CD8-positive, alpha-beta memory T cell (primary cell): ENCODE measurements at places on chromosomes 5 and 9. TPM values are rescaled to one million over a fixed set of nuclear protein-coding genes. Genes with fewer than 3 reads are reported as not detected.

DNA sequence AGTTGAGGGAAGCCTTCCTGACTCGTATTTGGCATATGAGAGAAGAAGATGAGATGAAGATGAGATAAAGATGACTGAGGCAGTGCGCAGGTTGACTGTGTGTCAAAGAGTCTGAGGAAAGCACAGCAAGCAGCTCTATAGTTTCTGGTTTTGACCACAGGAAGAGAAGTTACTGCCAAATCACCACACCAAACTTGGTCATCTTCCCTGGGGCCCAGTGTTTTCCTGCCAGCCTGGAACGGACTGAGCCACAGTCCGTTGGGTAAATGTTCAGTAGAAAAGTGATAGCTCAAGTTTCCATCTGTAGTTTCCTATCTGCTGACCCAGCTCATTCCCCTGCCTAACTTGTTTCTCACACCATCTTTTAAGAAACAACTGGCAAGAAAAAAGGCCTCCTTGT, 80.7 kb upstream of the ADAMTS19 start:
- H3K4me3 ChIP-seq, result no peak overlapping the region
- no peaks in the 10 kb centered on the region for H3K36me3 ChIP-seq
- no peaks in the 10 kb centered on the region for H3K4me1 ChIP-seq
- H3K27ac ChIP-seq, result no peak overlapping the region

C5orf58 gene
- total RNA-seq, result not detected

DNA sequence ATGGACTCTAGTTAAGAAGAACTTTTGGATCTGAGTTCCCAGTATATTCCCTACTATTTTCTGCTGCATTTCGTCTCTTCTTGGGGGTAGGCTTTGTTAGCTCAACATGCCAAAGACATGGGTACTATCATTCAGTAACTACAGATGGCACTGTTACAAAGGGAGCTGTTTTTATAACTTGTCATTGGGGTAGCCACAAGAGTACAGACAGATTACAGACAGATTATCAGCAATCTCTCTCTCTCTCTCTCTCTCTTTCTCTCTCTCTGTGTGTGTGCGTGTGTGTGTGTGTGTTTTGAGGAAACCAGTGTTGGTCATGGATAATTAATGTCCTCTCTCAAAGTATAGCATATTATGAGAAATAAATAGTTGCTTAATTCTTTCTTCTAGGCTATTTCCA, 116.1 kb downstream of the WDR70 start:
- DNase-seq, result no peak
- peaks cover 4% of the 10 kb centered on the region for H3K36me3 ChIP-seq
- H3K4me1 ChIP-seq, result no peaks in the 10 kb centered on the region
- H3K27me3 ChIP-seq, result no peaks in the 10 kb centered on the region
- no peak overlapping the region for H3K4me3 ChIP-seq
- H3K27ac ChIP-seq, result no peak overlapping the region

DNA sequence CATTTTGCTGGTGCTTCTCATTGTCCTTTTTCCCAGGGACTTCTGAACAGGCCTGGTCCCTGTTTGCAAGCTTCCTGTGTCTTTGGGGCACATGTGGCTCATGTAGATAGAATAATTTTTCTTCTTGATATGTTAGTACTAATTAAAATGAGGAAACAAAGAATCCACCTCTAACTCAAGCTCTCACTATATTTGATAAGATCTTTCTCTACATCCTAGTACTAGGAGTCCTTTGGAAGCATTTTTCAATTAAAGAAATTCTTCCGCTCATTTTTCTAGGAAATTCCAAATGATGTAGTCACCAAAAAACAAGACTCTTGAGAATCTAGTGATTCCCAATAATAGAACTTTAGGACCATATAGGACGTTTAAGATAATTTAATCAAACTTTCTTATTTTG, 165.3 kb downstream of the SEC61B start:
- H3K4me3 ChIP-seq, result no peak overlapping the region
- H3K4me1 ChIP-seq, result no peaks in the 10 kb centered on the region
- no peak for DNase-seq
- no peak overlapping the region for H3K27ac ChIP-seq
- no peaks in the 10 kb centered on the region for H3K36me3 ChIP-seq

- no peaks in the 10 kb centered on the region for H3K4me1 ChIP-seq
- H3K4me3 ChIP-seq, result no peak overlapping the region
- DNase-seq, result no peak
- H3K27me3 ChIP-seq, result no peaks in the 10 kb centered on the region
- H3K27ac ChIP-seq, result no peak overlapping the region
These were observed 201.3 kb downstream of the MCTP1 start for GRCh38 chr5:95083606-95084005.

ASS1 gene
- total RNA-seq, result 3.4 TPM

DNA sequence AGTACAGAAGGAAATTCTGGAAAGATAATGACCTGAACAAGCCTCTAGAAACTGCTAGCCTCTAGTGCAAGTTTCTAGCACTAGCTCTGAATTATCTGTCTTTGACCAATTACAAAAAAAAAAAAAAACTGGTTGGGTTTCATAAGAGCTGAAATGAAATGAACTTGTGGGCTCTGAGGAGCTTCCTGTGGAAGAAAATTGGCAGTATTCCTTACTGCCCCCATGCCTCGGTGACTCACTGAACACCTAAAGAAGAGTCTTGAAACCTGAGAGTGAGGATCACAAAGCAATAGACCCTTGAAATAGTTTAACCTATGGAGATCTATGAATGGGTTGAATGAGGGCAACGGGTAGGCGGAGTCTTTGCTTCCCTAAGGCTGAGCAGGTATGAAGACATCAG, 263.6 kb upstream of the RASA1 start:
- no peaks in the 10 kb centered on the region for H3K36me3 ChIP-seq
- no peaks in the 10 kb centered on the region for H3K4me1 ChIP-seq
- H3K4me3 ChIP-seq, result no peak overlapping the region
- no peaks in the 10 kb centered on the region for H3K27me3 ChIP-seq
- DNase-seq, result no peak

GRCh38 chr5:80106916-80107315, 71.8 kb downstream of the THBS4 start:
- no peak overlapping the region for H3K4me3 ChIP-seq
- DNase-seq, result no peak
- H3K4me1 ChIP-seq, result no peaks in the 10 kb centered on the region
- no peaks in the 10 kb centered on the region for H3K27me3 ChIP-seq

ZNF483 gene
- 2.8 TPM for total RNA-seq

GRCh38 chr5:76544268-76544926, 78.8 kb downstream of the F2RL2 start:
- H3K27ac ChIP-seq, result peak overlapping the region; percentile 87
- peak overlapping the region; percentile 37 for H3K4me3 ChIP-seq
- H3K27me3 ChIP-seq, result no peaks in the 10 kb centered on the region

HSD17B3 gene
- 0.42 TPM for total RNA-seq

DNA sequence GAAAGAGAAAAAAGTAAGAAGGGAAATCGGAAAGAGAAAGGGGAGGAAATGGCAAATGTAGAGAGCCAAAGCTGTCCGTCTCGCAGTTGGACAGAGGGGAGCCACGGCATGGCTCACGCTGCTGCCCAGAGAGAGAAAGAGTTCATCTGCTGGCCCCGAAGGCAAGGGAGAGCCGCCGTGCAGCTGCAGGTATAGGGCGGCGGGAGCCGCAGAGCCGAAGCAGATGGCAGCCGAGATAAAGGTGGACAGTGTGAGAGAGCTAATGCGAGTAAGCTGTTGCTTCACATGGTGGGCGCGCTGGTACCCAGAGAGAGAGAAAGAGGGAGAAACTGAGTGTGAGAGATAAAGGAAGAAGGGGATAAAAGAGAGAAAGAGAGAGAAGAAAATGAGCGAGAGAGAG, 188.4 kb upstream of the PPP1R26 start:
- H3K36me3 ChIP-seq, result no peaks in the 10 kb centered on the region
- H3K27ac ChIP-seq, result no peak overlapping the region
- H3K4me3 ChIP-seq, result no peak overlapping the region
- H3K4me1 ChIP-seq, result no peaks in the 10 kb centered on the region
- DNase-seq, result no peak
- no peaks in the 10 kb centered on the region for H3K27me3 ChIP-seq

DMRT3 gene
- total RNA-seq, result not detected

GRCh38 chr9:115591584-115591984, 473.6 kb upstream of the TNC start:
- H3K27me3 ChIP-seq, result no peaks in the 10 kb centered on the region
- H3K4me3 ChIP-seq, result no peak overlapping the region
- no peak for DNase-seq
- no peaks in the 10 kb centered on the region for H3K4me1 ChIP-seq
- H3K27ac ChIP-seq, result no peak overlapping the region
- H3K36me3 ChIP-seq, result no peaks in the 10 kb centered on the region

THOC3 gene
- total RNA-seq, result 62.0 TPM

MLANA gene
- not detected for total RNA-seq
